ENCODE measurements at places on chromosomes 3 and 15.

DNA sequence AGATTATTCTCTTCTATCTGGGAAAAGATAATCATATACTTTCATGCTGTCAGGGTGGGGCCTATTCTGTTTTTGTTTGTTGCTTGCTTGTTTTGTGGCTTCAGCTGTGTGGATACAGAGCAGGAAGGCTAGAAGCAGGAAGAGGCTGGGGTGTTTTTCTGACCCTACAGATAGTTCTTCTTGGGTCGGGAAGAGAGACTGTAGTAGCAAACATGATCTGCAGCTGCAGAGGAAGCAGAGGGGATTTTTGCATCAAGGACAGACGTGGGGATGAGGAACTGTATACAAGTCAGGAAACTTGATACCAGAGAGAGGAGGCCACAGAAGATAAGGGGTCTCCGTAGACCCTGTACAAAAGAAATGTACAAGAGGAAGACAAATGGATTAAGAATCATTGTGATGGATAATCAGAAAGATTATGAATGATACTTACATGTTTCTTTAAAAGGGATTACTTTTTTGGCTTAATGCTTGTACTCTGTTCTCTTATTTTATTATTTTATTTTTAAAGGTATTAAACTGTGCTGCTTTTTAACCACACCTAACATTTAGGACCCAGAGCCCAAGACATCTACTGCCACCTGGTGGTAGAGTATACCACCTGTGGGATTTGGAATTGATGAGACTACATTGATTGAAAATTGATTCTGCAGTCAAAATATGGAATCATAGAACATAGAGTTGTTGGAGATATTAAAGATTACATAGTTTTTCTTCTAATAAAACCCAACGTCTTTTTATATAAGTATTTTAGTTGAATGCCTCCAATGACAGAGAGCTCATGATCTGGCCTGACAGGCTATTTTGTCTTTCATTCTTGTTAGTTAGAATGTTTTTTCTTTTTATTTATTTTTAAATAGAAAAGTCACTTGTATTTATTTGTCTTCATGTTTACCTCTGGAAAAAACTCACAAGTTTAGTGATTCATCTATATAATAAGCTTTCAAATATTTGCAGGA lies 87.3 kb upstream of the ROPN1 start:
- no peak for DNase-seq

- DNase-seq = no peak
Observed at GRCh38 chr15:56534728-56535127, 69.8 kb upstream of the MNS1 start.

GRCh38 chr3:140186421-140186920 lies 251.5 kb downstream of the CLSTN2 start:
- DNase-seq = no peak

DNA sequence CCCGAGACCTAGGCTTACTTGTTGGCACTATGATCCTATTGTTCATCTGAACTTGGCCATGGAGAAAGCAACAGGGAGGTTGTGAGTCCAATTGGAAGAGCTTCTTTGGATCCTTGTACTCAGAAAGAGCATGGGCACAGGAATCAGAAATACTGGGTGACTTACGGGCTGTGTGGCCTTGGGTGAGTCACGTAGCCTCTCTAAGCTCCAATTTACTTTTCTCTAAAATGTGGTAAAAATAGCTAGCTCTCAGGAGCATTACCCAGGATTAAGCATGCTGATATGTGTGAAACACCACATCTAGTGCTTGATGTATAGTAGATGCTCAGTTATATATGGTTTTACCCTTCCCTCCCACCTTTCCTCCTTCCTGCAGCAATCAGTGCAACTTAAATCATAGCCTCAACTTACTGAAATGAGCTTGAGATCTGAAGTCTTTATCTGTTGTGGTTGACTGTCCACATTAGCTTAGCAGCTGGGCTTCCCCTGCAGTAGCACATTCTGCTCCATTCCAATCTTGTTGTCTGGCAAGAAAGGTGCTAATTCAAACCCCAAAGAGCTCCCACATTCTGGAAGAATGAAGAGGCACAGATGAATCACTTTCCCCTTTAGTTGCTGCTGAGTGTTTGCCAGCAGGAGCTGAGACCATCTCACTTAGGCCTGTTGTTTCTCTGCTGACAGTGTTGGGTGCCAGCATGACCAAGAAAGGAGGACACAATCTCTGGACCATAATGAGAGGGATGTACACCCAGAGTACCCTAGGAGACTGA lies 299.1 kb upstream of the TRIM42 start:
- DNase-seq = no peak

- no peak for DNase-seq
Observed at GRCh38 chr15:92580933-92581445, 74.6 kb downstream of the FAM174B start.

- DNase-seq = no peak
Observed at GRCh38 chr15:48119277-48119676, 1.5 kb upstream of the SLC24A5 start.

- DNase-seq = no peak
Observed at GRCh38 chr3:64616953-64617352, 70.8 kb downstream of the ADAMTS9 start.

Measured in activated naive CD8-positive, alpha-beta T cell treated with anti-CD3 and anti-CD28 coated beads, Interleukin-2, amount 10 ng/mL, durations not matched to agents 7 days and 5 days (primary cell).